Suprapubic skin (tissue), 4 donors: ENCODE measurements at places on chromosomes 3 and 15.

DNA sequence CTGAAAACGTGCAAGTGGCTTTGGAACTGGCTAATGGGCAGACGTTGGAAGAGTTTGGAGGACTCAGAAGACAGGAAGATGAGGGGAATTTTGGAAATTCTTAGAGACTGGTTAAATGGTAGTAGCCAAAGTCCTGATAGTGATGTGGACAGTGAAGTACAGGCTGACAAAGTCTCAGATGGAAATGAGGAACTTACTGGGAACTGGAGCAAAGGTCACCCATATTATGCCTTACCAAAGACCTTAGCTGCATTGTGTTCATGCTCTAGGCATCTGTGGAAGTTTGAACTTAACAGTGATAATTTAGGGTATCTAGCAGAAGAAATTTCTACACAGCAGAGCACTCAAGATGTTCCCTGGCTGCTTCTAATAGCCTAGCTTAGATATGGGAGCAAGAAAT, 28.6 kb upstream of the SERPINI2 start:
- no peaks in the 10 kb centered on the region for H3K36me3 ChIP-seq
- H3K4me1 ChIP-seq = no peaks in the 10 kb centered on the region
- DNase-seq = no peak
- no peak overlapping the region for H3K27ac ChIP-seq
- H3K27me3 ChIP-seq = no peaks in the 10 kb centered on the region
- no peak overlapping the region for H3K4me3 ChIP-seq

DNA sequence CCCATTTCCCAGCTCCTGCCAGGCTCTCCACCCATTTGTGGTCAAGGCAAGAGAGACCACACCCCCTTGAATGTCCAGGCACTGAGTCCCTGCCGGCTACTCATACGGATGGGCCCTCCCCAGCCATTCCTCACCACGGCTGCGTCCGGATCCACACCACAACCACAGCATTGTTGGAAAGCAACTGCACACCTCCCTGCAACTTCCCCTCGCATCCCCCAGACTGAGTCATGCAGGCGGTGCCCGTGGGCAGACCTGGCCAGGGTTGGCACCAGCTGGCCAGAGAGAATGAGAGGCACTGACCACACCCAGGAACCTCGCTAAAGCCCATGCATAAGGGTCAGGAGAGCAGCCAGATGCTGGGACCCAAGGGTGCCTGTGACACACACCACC, 30.5 kb downstream of the LOXL1 start:
- peak; percentile 75 for DNase-seq
- no peaks in the 10 kb centered on the region for H3K27me3 ChIP-seq
- no peaks in the 10 kb centered on the region for H3K36me3 ChIP-seq
- H3K4me1 ChIP-seq = peaks cover 36% of the 10 kb centered on the region

GRCh38 chr3:63818282-63819150, 583 bp upstream of the C3orf49 start:
- peak; percentile 59 for DNase-seq
- H3K4me3 ChIP-seq = no peak overlapping the region

- no peak overlapping the region for H3K4me3 ChIP-seq
- no peak overlapping the region for H3K27ac ChIP-seq
- H3K4me1 ChIP-seq = no peaks in the 10 kb centered on the region
- H3K36me3 ChIP-seq = no peaks in the 10 kb centered on the region
- H3K27me3 ChIP-seq = no peaks in the 10 kb centered on the region
- DNase-seq = no peak
These were observed 62.3 kb downstream of the EPHB1 start for GRCh38 chr3:134857356-134857755.

- no peaks in the 10 kb centered on the region for H3K27me3 ChIP-seq
- H3K36me3 ChIP-seq = no peaks in the 10 kb centered on the region
- H3K27ac ChIP-seq = no peak overlapping the region
- DNase-seq = no peak
These were observed 193.4 kb upstream of the HES1 start for GRCh38 chr3:193942516-193943055.

- H3K27me3 ChIP-seq = no peaks in the 10 kb centered on the region
- H3K36me3 ChIP-seq = no peaks in the 10 kb centered on the region
- no peak overlapping the region for H3K27ac ChIP-seq
- no peak for DNase-seq
- no peak overlapping the region for H3K4me3 ChIP-seq
- peaks cover 15% of the 10 kb centered on the region for H3K4me1 ChIP-seq
These were observed 141.4 kb downstream of the TBL1XR1 start for GRCh38 chr3:177055605-177056571.

GRCh38 chr3:134258761-134259347, 8.2 kb upstream of the RYK start:
- no peaks in the 10 kb centered on the region for H3K27me3 ChIP-seq
- H3K27ac ChIP-seq = no peak overlapping the region
- H3K4me3 ChIP-seq = no peak overlapping the region
- no peaks in the 10 kb centered on the region for H3K36me3 ChIP-seq
